ENCODE measurements at places on chromosomes 12 and 14.

DNA sequence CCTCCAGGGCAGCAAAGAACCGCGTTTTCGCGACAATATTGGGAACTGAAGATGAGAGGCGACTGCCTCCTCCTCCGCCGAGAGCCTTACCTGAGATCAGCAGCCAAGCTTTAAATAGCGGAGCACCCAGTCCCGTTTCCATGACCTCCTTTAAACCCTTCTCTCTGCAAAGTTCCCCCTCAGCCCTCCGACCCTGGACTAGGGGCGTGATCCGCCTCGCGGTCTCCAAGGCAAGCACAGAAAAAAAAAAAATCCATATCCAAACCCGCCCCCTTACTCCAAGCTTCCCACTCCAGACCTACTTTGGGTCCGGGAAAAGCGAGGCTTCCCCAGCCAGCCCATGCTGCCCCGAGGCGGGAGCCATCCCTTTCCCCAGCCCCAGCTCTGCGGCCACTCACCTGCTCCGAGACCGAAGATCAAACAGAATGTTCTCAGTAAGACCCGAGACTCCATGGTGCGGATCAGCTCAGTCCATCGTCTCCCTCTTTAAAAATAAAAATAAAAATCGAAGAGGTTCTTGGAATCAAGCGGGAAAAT is 630 bp downstream of the NELL2 start:
- no peak for DNase-seq

GRCh38 chr12:51020448-51021182 is 5.6 kb downstream of the SLC11A2 start:
- no peak for DNase-seq

DNA sequence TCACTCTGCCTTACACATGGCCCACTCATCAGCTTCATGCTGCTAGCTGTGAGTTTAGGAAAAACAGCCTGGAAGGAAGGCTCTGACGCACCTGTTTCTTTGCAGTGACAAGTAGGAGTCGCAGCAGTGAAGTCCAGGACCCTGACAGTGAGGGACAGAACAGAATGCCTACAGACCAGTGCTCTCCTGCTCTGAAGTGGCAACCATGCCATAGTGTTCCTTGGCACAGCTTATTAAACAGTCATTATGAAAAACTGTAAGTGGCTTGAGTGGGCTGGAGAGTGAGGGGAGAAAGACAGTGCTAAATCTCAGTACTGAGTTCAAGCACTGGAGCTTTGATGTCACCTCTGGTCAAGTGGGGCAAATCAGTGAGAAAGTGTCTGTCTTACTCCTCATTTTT is 61.7 kb downstream of the MYRFL start:
- no peak for DNase-seq

- DNase-seq: no peak
Observed at GRCh38 chr14:51473808-51474565, 177.7 kb upstream of the FRMD6 start.

DNA sequence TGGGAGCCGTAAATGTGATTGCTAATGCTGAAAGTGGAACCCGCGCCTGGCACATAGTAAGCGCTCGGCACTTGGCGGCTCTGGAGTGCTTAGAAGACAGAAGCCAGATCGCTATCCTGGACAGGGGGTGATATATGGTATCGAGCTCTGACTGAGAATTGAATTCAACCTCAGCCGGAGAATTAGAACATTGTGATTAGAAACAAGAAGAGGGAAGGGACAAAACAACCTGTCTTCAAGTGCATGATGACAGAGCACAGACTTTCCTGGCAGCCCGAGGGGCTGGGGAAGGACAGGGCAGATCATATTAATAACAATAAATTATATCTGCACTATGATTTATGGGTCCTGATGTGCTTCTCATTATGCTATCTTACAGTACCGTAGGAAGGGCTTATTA is 66.9 kb upstream of the TBX3 start:
- no peak for DNase-seq

- no peak for DNase-seq
Observed at GRCh38 chr14:22202313-22202712, 386.7 kb downstream of the DAD1 start.

GRCh38 chr14:92969871-92970270 is 46.9 kb downstream of the CHGA start:
- DNase-seq: no peak

- DNase-seq: no peak
Observed at GRCh38 chr12:16984484-16984883, 378.5 kb upstream of the LMO3 start.

GRCh38 chr12:25365340-25365730 is 114.6 kb upstream of the KRAS start:
- DNase-seq: no peak

- no peak for DNase-seq
Observed at GRCh38 chr12:113314121-113314529, 20.8 kb downstream of the SLC8B1 start.

GRCh38 chr12:10740182-10740581 is 17.1 kb upstream of the YBX3 start:
- DNase-seq: no peak
